ENCODE measurements at places on chromosomes 11 and 22.

DNA sequence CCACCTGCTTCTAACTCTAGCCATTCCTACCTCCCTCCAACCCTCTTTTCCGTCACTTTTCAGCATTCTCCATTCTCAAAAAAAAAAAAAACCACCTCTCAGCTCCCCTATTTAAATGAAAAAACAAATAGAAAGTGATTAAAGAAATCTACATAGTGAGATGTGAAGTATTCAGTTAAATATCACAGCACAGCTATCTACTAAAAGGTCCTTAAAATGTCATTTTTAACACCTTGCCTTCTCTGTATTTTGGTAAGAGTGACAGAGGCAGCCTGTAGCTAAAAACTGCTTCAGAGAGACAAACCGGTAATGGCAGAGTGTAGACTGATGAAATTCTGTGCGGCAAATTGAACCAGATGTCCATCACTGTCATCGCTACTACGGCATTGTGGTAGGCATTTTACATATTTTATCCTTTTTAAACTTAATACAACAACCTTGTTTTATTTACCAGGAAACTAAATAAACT, 346 bp upstream of the ALG9 start:
- no peak for DNase-seq

- no peak for DNase-seq
Observed at GRCh38 chr11:127308291-127308690, 307.7 kb upstream of the KIRREL3 start.

- no peak for DNase-seq
Observed at GRCh38 chr22:29719899-29720645, at the start of gene CABP7. CABP7 (plus strand) TSS chr22:29720003; CDS start chr22:29720425, 422 bp downstream.

GRCh38 chr11:77959434-77959833, 35.0 kb downstream of the INTS4 start:
- no peak for DNase-seq

- no peak for DNase-seq
Observed at GRCh38 chr11:46338636-46338987, 8.7 kb upstream of the DGKZ start.
